ENCODE measurements at places on chromosomes 6 and 20. TPM values are rescaled to one million over a fixed set of nuclear protein-coding genes. Genes with fewer than 3 reads are reported as not detected.
A peak's percentile ranks its signal among the peaks of the same experiment; 100 is the strongest.

- no peak overlapping the region for H3K4me3 ChIP-seq
- H3K36me3 ChIP-seq: peaks cover 61% of the 10 kb centered on the region
- H3K27ac ChIP-seq: no peak overlapping the region
- no peak for DNase-seq
These were observed 43.7 kb upstream of the SYNJ2 start for GRCh38 chr6:157937916-157938315.

GRCh38 chr20:44092551-44093248 is 94.3 kb downstream of the JPH2 start:
- H3K4me3 ChIP-seq: no peak overlapping the region
- no peak overlapping the region for H3K27ac ChIP-seq
- no peaks in the 10 kb centered on the region for H3K27me3 ChIP-seq
- H3K4me1 ChIP-seq: no peaks in the 10 kb centered on the region
- no peak for DNase-seq

- no peak overlapping the region for H3K27ac ChIP-seq
- H3K27me3 ChIP-seq: no peaks in the 10 kb centered on the region
These were observed 1.2 kb downstream of the SLC13A3 start for GRCh38 chr20:46649965-46650542.

- peaks cover 10% of the 10 kb centered on the region for H3K4me1 ChIP-seq
- no peaks in the 10 kb centered on the region for H3K36me3 ChIP-seq
- no peaks in the 10 kb centered on the region for H3K27me3 ChIP-seq
- H3K27ac ChIP-seq: no peak overlapping the region
- H3K4me3 ChIP-seq: no peak overlapping the region
- no peak for DNase-seq
These were observed 23.5 kb downstream of the IRF4 start for GRCh38 chr6:415087-415486.

DNA sequence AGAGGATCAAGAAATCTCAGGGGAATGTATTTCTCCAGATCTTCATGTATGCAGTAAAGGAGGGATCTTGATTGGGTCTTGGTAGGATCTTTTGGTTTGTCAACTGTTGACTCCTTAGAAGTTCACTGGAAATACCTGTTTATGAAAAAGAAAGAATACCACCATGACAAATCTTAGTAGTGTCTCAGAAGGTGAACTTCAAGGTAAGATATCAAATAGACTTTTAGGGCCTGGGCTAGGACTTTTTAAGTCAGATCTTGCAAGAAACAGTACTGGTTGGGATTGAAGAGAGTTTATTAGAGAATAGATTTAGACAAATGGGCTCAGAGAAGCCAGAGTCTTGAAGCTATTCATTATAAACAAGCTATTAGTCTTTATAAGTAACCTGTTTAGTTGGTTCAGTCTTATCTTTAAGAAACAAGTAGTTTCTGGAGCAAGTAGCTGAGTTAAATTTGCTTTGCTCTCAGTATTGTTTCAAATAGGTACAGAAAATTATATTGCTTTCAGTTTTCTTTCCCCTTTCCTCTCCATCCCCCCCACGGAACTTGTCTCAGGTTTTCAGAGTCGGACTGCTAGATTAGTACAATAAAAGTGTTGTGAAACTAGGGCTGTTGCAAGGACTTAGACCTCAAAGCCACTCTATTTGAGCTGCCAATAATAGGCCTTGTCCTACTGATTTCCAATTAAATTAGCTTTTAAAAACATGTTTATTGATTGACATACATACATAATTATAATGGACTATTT is 529.1 kb upstream of the CITED2 start:
- DNase-seq: no peak
- no peak overlapping the region for H3K4me3 ChIP-seq
- H3K36me3 ChIP-seq: no peaks in the 10 kb centered on the region
- no peak overlapping the region for H3K27ac ChIP-seq
- no peaks in the 10 kb centered on the region for H3K27me3 ChIP-seq

DNA sequence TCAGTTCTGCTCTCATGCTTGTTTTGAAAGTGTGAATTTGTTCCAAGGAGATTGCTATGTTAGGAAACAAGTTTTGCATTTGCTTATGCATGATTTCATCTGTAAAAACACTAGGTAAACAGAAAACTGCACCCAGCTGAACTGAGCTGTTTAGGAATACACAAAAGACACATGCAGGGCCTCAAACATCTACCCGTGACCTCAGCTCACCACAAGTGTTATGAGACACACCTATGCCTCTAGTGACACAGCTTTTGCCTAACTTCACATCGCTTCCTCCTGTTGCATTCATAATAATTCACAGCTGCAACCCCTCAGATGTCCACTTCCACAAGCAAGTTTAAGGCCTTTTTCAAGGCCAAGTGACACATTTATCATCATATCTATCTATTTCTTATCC is 98.0 kb upstream of the SLC24A3 start:
- H3K27ac ChIP-seq: no peak overlapping the region
- H3K36me3 ChIP-seq: no peaks in the 10 kb centered on the region
- no peaks in the 10 kb centered on the region for H3K4me1 ChIP-seq

GRCh38 chr6:141463237-141463977 is 669.3 kb upstream of the GJE1 start:
- H3K4me1 ChIP-seq: peaks cover 7% of the 10 kb centered on the region
- H3K27me3 ChIP-seq: no peaks in the 10 kb centered on the region
- H3K4me3 ChIP-seq: no peak overlapping the region
- H3K27ac ChIP-seq: no peak overlapping the region

DNA sequence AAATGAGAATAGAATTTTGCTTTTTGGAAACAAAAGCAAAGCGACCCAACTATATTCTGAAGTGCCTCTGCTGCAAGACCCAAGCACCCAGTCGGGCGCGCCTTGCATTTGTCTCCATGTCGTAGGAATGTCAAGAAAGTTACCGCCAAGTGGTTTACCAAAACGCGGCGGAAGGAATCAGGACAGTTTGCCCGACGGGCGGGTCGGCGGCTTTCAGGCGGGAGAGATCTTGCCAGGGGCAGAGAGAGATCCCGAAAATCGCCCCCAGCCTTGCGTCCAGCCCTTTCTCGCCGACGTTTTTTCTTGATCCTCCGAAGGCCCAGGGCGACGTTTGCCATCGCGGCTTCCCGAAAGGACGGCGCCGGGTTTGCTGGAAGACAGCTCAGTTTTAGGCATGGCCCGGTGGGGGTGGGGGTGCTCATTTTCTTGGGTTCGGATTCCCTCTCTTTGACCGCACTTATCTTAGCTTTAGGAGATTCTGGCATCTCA is 4.0 kb upstream of the LIN28B start:
- H3K4me1 ChIP-seq: peaks cover 7% of the 10 kb centered on the region
- H3K36me3 ChIP-seq: no peaks in the 10 kb centered on the region
- no peak for DNase-seq
- no peak overlapping the region for H3K4me3 ChIP-seq

CCN6 gene
- total RNA-seq: not detected

DNA sequence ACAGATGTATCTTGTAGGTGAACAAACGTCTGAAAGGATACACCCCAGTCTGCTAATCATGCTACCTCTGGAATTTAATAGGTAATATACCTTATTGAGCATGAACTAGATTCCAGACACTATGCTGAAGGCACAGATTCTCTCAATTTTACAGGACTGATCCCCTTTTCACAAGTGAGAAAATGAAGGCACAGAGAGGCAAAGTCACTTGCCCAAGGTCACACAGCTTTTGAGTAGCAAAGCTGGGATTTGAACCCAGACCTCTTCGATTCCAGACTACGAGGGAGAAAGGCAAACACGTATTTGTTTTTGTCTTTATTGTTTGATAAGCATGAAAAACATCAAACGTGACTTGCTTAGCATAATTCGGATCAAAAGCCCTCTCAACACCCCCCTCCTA is 34.4 kb upstream of the PMEPA1 start:
- H3K4me3 ChIP-seq: no peak overlapping the region
- DNase-seq: no peak
- H3K4me1 ChIP-seq: peaks cover 16% of the 10 kb centered on the region
- H3K36me3 ChIP-seq: no peaks in the 10 kb centered on the region

ZNF76 gene
- total RNA-seq: 80.8 TPM

- DNase-seq: peak; percentile 53
- peaks cover 12% of the 10 kb centered on the region for H3K4me1 ChIP-seq
- peak overlapping the region; percentile 97 for H3K27ac ChIP-seq
These were observed 359 bp downstream of the PHIP start for GRCh38 chr6:79077715-79078074.

DNA sequence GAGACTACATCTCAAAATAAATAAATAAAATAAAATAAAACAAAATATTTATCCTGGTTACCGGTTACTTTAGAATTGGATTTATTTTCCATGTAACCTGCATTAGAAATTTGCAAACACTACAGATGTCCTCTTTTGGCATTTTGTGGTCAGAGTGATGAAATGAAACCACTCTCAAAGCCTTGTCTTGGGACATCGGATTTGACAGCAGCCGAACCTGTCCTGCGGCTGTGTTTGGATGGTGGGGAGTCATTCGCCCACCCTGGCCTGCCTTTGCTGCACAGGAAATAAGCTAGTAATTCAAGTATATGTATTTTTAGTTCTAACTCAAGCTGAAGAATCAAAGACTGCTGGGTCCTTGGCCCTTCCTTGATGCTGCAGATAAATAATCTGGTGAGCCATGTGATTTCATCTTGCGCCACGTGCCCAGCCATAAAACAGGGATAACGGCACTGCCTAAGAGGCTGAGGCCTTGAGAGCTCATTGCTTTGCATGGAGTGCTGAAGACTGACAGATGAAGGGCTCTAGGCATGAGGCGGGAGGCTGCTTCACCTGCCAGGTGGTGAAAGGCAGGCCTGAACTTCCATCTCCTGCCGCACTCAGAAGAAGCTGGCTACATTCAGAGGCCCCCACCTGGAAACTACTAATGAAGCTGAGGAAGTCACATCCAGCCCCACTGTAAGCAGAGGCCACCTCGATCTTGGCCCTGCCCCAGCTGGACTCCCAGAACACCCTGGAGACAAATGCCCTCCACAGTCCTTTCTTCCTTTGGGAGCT is 76.9 kb downstream of the NOL4L start:
- no peak overlapping the region for H3K27ac ChIP-seq
- H3K27me3 ChIP-seq: no peaks in the 10 kb centered on the region

DNA sequence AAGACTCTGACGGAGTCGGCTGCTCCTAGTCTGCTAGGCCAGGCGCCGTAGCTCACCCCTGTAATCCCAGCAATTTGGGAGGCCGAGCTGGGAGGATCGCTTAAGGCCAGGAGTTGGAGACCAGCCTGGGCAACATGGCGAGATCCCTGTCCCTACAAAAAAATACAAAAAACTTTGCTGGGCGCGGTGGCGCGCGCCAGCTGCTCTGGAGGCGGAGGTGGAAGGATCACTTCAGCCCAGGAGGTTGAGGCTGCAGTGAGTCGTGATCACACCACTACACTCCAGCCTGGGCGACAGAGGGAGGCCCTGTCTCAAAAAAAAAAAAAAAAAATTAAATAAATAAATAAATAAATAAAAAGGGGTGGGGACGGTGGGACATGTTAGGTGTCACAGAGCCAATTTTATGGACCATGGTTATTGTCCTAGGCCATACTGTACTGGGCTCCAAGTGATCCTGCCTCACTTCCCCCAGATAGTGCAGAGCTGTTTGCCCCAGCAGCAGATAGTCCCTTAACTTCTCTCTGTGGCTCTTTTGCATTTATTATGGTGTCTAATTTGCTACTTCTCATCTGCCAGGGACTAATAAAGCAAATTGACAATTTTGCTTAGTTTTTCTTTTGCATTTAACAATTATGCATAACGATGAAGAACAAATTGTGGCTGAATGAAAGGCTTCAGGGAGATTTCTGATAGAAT is 5.2 kb downstream of the PI16 start:
- H3K27ac ChIP-seq: no peak overlapping the region
- peaks cover 26% of the 10 kb centered on the region for H3K4me1 ChIP-seq
- H3K4me3 ChIP-seq: no peak overlapping the region
- no peaks in the 10 kb centered on the region for H3K36me3 ChIP-seq
- no peaks in the 10 kb centered on the region for H3K27me3 ChIP-seq
- no peak for DNase-seq

GRCh38 chr6:104522533-104522932 is 337.2 kb downstream of the HACE1 start:
- H3K36me3 ChIP-seq: no peaks in the 10 kb centered on the region
- H3K27ac ChIP-seq: no peak overlapping the region
- no peak for DNase-seq
- no peak overlapping the region for H3K4me3 ChIP-seq

- DNase-seq: peak; percentile 12
- no peak overlapping the region for H3K4me3 ChIP-seq
- H3K27me3 ChIP-seq: peaks cover 11% of the 10 kb centered on the region
These were observed 71.0 kb downstream of the SOX4 start for GRCh38 chr6:21664314-21665109.

MATN4 gene
- 1.2 TPM for total RNA-seq

CDYL gene
- total RNA-seq: 22.6 TPM

PRKN gene
- total RNA-seq: 121 TPM

DNA sequence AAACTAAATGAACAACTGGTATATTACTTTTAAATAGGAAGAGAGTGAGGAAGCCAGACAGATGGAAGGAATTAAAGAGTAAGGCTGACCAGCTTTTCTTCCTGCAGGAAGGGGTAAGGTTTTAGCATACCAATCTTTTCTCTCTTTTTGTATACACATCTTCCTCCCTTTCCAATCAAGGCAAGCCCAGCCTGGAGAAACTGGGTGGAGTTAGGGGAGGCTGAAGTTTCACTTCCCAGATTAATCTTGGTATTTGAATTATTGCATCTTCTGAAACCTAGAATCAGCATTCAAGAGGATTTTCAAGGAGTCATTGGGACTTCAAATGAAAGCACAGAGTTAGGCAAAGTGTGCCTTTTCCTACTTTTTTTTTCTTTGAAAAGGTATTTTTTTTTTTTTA is 33.1 kb downstream of the TMEM14A start:
- no peak overlapping the region for H3K4me3 ChIP-seq
- DNase-seq: no peak
- H3K27me3 ChIP-seq: no peaks in the 10 kb centered on the region
- H3K4me1 ChIP-seq: no peaks in the 10 kb centered on the region

PRICKLE4 gene
- total RNA-seq: 11.7 TPM

DNA sequence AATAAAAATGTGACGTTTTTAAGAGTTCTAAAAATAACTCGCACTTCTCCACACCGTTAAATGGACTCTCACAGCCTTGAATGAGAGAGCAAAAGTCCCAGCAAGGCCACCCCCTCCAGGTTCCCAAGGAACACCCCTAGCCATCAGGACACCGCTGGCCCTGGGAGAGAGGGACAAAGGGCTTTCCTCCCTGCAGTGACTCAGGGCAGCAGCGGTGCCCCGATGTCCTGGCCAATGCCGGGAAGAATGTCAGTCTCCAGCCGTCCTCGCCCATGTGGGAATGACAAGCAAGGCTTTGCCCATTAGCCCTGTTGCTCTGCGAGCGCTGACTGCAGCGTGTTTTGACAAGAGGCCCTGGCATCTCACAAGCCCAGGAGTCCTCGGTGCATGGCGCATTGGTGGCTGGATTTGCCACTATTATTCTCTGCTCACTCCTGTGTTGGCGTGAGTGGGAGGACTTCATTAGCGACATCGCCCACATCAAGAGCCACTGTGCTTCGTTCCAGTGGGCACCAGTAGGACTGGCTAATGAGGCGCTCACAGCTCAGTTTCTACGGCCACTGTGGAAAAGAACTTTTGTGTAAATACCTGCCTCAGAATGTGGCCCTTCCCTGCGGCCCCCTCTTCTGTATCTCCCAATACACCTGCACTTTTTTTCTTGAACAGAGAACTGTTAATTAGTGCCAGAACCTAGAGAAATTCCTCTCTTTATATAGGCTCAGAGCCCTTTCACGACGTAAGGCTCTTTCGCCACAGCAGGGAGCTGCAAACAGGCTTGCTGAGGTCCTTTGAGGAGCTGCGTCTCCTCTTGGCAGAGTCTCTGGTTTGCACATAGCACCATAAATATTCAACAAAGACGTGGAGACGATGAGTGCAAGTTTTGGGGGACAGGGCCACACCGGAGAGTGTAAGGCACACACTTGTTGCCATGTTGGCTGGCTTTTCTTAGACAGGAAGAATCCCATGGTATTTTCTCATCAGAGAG is 336.6 kb downstream of the TAF4 start:
- H3K4me3 ChIP-seq: no peak overlapping the region
- H3K27ac ChIP-seq: no peak overlapping the region
- H3K36me3 ChIP-seq: no peaks in the 10 kb centered on the region
- no peaks in the 10 kb centered on the region for H3K4me1 ChIP-seq
- DNase-seq: no peak
- H3K27me3 ChIP-seq: no peaks in the 10 kb centered on the region

HLA-DPB1 gene
- 39.9 TPM for total RNA-seq
